ENCODE measurements at places on chromosomes 13 and 19.
A peak's percentile ranks its signal among the peaks of the same experiment; 100 is the strongest.

GRCh38 chr19:33376423-33376822, 2.9 kb downstream of the CEBPG start:
- no peak for DNase-seq

GRCh38 chr13:68719815-68720214, 1387.8 kb upstream of the ATXN8OS start:
- peak; percentile 29 for DNase-seq

DNA sequence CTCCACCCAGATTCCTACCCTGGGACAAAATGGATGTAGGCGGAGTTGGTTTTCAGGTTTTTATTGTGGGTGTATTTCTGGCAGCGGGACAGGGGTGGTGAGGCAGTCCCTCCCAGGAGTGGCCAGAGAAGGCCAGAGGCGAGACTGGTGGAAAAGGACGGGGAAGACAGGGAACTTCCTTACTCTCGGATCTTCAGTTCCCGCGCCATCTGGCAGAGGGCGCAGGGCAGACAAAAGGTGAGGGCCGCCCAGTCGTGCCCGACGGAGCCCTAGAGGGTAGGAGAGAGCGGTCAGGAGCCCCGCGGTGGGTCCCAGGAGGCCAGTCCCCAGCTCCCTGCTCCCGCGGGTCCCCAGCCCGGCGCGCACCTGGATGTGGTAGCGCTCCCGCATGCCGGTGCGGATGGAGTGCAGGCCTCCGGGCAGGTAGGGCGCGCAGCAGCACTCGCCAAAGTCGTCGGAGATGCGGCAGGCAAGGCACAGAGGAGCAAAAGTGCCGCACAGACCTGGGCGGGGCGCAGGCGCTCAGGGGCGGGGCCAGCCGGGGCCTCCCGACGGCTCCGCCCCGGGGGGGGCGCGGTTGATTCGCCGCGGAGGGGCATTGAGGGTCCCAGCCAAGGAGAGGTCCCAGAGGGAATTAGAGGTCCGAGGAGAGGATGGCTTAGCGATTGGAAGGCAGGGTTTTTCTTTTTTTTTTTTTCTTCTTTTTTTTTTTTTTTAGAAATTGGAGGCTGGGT, 3.0 kb downstream of the CNFN start:
- DNase-seq: peak; percentile 78

DNA sequence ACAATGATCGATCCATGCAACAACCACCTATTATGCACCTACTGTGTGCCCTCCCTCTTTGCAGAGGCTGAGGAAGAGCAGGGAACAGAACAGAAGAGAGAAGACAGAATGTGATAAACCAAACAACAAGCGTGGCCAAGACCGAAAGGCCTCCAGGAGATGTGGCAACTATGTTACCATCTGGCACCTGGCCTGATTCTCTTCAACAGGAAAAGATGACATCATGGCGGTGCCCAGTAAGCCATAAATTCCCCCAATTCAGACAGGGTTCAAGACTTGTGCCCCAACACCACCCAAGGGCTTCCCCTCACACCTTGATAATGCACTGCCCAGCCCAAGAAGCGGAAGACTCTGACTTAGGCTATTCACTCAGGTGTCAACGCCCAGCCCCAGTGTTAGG, 44.3 kb downstream of the SLC7A1 start:
- DNase-seq: no peak

- DNase-seq: no peak
Measured at GRCh38 chr13:49023431-49023830, 47.7 kb downstream of the FNDC3A start.

GRCh38 chr13:73497430-73497829, 438.6 kb downstream of the KLF5 start:
- no peak for DNase-seq

DNA sequence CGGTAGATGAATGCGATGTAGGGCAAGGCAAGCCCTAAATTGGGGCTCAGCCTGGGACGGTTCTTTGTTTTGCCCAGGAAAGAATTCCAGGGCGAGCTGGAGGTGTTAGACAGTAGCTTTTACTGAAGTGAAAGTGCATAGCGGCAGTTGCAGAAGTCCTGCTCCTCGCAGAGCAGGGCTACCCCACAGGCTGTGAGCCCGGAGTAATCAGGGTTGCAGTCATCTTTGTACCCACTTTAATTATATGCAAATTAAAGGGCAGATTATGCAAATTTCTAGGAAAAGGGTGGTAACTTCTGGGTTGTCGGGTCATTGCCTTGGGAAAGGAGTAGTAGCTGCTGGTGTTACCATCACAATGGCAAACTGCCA, 30.5 kb downstream of the VAV1 start:
- DNase-seq: peak; percentile 79

DNA sequence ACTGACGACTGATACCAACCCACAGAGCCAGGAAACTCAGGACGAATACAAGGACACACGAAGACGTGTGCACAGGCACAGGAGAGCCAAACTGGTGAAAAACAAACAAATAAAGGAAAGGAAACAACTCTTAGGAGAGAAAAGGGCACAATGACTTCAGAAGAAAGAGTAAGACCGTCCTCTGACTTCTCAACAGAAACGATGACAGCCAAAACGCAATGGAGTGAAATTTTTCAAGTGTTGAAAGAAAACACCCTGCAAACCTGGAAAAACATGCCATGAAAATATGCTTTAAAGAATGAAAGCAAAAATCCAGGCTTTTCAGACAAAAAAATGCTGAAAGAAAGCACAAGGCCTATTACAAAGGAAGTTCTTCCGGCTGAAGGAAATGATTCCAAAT, 24.6 kb upstream of the PLPP2 start:
- DNase-seq: no peak

- no peak for DNase-seq
Measured at GRCh38 chr19:8185343-8186068, 23.7 kb upstream of the CERS4 start.

- DNase-seq: peak; percentile 44
Measured at GRCh38 chr13:23510979-23511735, 59.1 kb upstream of the TNFRSF19 start.

DNA sequence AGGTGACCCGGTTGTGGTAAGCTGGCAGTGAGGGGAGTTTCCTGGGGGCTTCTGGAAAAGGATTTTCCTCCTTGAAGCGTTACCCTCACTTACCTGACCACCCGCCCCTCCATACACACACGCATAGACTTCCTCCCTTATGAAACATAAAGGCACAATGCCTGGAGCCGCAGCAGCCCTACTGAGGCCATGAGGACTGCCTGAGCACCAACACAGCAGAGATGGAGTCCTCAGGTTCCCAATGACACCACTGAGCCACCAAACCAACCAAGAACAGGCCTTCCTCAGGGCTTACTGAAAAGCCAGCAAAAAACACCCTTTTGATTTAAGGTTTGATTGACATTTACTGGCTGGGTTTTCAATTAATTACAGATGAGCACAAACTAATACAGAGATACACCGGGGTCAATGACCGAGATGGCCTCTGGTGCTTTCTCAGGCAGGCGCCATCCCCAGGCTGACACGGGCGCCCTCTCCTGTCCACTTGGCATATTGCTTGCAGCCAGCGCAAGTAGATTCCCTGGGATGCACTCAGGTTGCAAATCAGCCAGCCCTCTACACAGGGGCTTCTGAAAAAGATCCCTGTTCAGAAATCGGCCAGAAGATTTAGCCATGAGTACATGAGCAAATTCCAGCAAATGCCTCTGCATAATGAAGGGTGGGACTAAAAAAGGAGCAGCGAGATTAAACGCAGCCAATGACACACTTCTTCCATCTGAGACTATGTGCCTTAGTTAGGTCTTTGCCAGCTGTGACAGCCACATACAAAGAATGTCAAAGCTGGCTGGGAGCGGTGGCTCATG, 14.8 kb downstream of the OPA3 start:
- DNase-seq: peak; percentile 61

DNA sequence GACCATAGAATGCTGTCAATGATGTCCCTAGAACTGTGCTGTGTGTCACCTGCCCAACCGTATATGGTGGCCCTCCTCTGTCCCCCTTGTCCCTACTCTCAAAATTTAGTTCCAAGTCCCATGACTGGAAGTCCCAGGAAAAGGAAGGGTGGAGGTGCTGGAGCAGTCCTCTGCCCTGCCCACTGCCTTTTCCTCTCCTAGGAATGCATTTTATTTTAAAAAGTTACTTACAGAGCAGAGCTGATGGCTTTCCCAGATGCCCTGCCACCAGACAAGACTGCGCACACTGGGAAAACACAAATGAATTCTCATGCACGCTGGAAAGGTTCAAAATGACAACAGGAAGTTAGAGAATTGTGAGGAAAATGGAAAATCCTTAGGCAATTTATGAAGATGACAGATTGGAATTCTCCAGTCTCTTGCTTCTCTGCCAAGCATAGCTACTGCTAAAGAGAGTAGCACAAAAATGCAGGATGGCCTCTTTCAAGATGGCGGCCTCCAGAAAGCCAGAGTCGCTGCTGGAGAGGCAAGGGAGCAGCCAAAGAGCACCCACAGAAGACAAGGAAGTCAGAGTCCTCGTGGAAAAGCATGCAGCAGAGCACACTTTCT, 117.1 kb upstream of the TSC22D1 start:
- DNase-seq: no peak

DNA sequence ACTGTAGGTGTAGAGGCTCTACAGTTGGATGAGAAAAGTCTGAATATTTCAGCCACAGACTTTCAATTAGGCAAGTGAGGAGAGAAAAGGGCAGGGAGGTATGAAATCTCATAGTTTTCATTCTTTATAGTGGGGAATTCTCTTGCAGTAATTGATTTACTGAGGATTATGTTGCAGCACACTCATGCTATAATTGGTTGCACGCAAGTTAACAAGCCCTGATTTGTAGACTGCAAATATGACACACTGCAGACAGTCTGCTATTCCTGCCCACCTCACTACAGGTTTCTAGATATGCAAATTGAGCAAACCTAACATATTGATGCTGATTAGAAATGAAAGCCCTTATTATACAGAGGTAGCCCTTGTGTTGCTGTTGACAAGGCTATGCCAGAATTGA, 139.4 kb downstream of the LHFPL6 start:
- no peak for DNase-seq

DNA sequence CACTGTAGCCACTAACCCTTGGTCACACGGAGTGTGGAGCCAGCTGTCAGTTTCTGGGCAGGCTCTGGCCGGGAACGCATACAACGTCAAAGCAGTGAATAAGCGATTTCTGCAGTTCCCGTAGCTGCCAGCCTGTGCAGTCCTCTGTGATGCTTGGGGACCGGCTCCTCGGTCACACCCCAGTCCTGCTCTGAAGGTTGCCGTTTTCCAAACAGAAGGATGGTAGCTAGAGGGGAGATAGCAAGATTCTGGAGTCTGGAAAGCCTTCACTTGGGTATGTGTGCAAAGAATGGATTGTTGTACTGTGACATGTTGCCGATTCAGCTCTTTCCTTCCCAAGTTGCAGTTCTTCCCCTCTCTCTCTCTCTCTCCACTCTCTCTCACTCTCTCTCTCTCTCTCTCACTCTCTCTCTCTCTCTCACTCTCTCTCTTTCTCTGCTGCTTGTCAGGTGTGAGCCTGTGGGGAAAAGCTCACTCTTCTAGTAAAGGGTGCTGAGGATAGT, 38.7 kb upstream of the C1QTNF9 start:
- peak; percentile 61 for DNase-seq

- DNase-seq: no peak
Measured at GRCh38 chr13:35573639-35574038, 97.2 kb upstream of the MAB21L1 start.

- no peak for DNase-seq
Measured at GRCh38 chr13:27960362-27961226, 8.5 kb downstream of the CDX2 start.

- no peak for DNase-seq
Measured at GRCh38 chr19:369876-370275, 25.3 kb upstream of the MIER2 start.

DNA sequence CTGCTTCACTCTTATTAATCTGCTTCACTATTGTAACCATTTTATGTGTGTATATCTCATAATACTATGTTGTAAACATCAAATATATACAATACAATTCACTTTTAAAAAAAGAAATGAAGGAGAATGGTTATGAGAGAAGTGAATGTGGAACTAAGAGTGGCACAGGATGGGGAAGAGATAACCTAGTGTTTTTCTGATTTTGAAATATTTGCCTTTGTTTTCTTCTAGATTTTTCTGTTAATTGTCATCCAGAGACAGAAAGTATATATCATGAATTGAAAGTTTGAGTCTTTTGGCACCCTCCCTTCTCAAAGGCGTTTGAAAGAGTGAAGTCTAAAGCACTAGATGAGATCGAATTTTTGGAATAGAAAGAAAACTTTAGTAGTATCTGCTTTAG, 2.8 kb downstream of the DNAJC3 start:
- no peak for DNase-seq

DNA sequence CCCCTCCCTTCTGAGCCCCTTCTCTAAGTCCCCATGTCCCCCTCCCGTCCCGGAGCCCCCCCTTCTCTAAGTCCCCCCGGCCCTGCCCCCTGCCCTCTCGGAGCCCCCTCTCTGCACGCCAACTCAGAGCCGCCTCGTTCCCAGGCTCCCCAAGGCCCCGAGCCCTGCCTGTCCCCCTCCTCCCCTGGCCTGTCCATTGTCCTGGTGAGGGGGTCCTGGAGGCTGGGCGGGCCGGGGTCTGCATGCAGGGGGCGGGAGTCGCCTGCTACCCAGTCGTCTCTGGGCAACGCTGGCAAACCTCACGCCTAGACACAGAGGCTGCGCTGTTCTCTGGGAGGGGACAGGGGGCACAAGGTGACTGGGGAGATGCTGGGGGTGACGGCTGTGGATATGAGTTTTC, 39.2 kb upstream of the SEMA6B start:
- DNase-seq: peak; percentile 1

DNA sequence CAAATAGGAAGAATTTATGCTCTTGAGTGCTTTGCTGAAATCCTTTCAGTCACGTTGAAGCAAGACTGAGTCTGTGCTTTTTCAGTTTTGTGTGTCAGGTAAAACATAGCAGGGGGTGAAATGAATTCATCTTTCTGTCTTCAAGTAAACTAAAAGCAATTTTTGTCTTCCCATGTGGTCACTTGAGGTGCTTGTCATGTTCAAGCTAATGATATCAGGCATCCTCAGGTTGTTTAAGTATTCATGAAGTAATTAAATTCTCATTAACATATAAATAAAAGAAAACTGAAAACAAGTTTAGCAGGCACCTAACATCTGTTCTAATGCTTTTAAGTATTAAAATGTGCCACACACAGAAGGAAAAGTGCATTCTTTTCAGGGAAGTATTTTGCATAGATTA, 2701.3 kb downstream of the PCDH9 start:
- DNase-seq: no peak

- DNase-seq: no peak
Measured at GRCh38 chr13:52868190-52868589, 19.8 kb upstream of the PCDH8 start.

- DNase-seq: no peak
Measured at GRCh38 chr19:58145849-58146248, 4.7 kb downstream of the ZNF329 start.

GRCh38 chr13:44140888-44141724, 232.5 kb upstream of the SERP2 start:
- no peak for DNase-seq

- no peak for DNase-seq
Measured at GRCh38 chr19:55013596-55013995, 24.5 kb downstream of the GP6 start.

- peak; percentile 47 for DNase-seq
Measured at GRCh38 chr19:53892981-53893325, 11.0 kb downstream of the PRKCG start.

DNA sequence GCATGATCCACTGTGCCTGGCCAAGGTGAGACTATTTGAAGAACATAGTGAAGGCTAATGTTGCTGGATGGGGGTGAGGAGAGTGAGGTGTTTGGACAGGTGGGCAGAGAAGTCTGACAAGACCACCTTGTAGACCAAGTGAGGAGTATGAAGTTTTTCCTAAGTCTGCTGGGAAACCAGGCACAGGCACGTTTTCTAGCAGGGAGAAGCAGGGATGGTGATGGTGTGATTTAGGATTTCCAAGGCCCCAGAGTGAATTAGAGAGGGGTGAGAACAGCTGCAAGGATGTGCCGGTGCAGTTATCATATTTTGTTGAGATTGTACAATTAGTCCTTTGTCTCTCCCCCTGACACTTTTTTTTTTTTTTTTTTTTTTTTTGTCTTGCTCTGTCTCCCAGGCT, 5.6 kb upstream of the PKN1 start:
- no peak for DNase-seq
